ENCODE measurements at places on chromosomes 3 and 15.

GRCh38 chr3:177932750-177933660, 603.2 kb upstream of the KCNMB2 start:
- peak; percentile 46 for DNase-seq

DNA sequence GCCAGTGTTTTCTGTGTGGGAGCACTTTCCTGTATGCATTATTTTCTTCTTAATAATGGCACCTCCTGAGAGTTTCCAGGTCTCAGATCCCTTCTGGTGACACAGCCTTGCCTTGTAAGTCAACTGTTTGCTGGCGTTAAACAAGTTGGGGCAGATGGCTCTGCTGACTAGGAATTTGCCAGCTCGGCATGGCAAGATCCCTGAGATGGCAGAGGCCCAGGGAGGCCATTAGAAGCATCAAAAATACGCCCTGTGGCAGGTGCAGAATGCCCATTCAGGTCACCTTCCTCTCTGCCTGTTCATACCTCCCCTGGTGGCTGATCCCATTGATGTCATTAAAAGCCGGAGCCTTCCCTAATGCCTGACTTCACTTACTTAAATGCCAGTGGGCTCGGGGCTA, 320.9 kb upstream of the CTDSPL start:
- no peak for DNase-seq

GRCh38 chr3:45889337-45889736, 3.0 kb downstream of the CCR9 start:
- no peak for DNase-seq

DNA sequence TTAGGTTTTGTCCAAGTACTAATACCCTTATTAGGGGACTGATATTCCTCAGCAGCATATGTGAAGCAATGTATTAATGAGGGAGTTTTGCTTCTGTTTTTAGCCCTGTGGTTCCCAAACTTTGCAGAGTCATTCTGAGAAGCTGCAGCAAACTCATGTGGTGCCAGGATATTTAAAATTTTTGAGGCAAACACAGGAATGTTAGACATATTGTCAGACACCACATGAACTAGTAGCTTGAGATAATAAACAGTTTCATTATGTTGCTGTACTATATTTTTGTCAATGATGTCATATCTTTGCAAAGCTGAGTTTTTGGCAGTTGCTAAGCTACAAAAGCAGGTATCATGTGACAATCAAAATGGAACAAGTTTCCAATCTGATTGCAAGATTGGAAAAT, 36.6 kb downstream of the ATP6V1A start:
- peak; percentile 98 for DNase-seq

GRCh38 chr15:40500568-40501330, 30.0 kb downstream of the CHST14 start:
- peak; percentile 43 for DNase-seq

- DNase-seq, result peak; percentile 10
Measured at GRCh38 chr3:29374226-29374625, 93.4 kb downstream of the RBMS3 start.

DNA sequence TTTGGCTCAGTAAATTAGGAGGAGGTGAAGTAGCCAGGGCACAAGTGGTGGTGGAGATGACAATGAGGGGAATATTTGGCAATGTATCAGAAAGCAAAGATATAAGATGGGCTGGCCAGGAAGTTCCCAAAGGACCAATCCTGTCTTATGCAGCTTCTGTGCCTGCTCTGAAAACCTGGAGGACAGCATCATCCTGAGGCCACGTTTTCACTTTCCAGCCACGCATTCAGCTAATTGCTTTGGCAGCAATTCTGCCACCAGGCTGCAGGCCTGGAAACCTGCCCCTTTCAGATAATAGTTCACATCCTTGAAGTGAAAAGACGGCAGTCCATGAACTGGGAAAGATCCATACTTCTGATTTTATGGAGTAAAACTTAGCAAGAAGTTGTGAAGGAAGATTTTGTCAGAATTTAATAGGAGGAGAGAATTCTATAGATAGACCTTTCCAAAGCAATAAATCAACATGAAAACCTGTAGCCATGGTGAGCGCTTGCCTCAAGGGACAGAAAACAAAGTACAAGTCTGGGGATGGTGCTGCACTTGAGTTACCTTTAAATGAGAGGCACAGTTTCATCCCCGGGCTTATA, 682.5 kb downstream of the GRM7 start:
- no peak for DNase-seq

All from fibroblast of skin of right quadriceps (primary cell).